ENCODE measurements at places on chromosomes 3 and 15. TPM values are rescaled to one million over a fixed set of nuclear protein-coding genes. Genes with fewer than 3 reads are reported as not detected.

- no peak for DNase-seq
- no peaks in the 10 kb centered on the region for H3K27me3 ChIP-seq
- H3K36me3 ChIP-seq, result no peaks in the 10 kb centered on the region
- no peak overlapping the region for H3K27ac ChIP-seq
- no peaks in the 10 kb centered on the region for H3K4me1 ChIP-seq
- no peak overlapping the region for H3K4me3 ChIP-seq
These were observed 44.2 kb upstream of the C3orf70 start for GRCh38 chr3:185197068-185197467.

MORF4L1 gene
- total RNA-seq, result 283 TPM

GRCh38 chr15:59303633-59304032, 69.0 kb downstream of the MYO1E start:
- H3K27ac ChIP-seq, result no peak overlapping the region
- H3K4me3 ChIP-seq, result no peak overlapping the region
- peaks cover 25% of the 10 kb centered on the region for H3K4me1 ChIP-seq
- no peak for DNase-seq
- H3K36me3 ChIP-seq, result no peaks in the 10 kb centered on the region
- H3K27me3 ChIP-seq, result no peaks in the 10 kb centered on the region

CTXN2 gene
- not detected for total RNA-seq

- no peaks in the 10 kb centered on the region for H3K27me3 ChIP-seq
- no peaks in the 10 kb centered on the region for H3K36me3 ChIP-seq
- no peak for DNase-seq
- H3K4me1 ChIP-seq, result peaks cover 15% of the 10 kb centered on the region
- H3K4me3 ChIP-seq, result no peak overlapping the region
These were observed 1.3 kb downstream of the CCDC80 start for GRCh38 chr3:112639455-112640225.

DNA sequence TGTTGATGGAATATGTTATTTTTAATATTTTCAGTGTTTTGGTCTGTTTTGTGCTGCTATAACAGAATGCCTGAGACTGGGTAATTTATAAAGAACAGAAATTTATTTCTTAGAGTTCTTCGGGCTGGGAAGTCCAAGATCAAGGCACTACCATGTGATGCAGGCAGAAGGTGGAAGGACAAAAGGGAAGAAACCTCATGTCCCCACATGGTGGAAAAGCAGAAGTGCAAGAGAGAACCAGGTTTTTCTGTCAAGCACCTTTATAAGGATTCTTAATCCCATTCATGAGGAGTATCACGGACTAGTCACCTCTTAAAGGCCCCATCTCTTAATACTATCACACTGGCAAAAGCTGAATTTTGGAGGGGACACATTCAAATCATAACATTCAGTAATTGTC, 57.9 kb upstream of the EPHB3 start:
- no peaks in the 10 kb centered on the region for H3K4me1 ChIP-seq
- H3K27ac ChIP-seq, result no peak overlapping the region
- no peak overlapping the region for H3K4me3 ChIP-seq
- DNase-seq, result no peak
- H3K27me3 ChIP-seq, result peaks cover 6% of the 10 kb centered on the region

Measured in gastrocnemius medialis (tissue), 4 donors.